ELR (cell line): ENCODE measurements at places on chromosomes 11 and 22.

GRCh38 chr22:19224985-19225384 is 46.4 kb upstream of the SLC25A1 start:
- DNase-seq = no peak

DNA sequence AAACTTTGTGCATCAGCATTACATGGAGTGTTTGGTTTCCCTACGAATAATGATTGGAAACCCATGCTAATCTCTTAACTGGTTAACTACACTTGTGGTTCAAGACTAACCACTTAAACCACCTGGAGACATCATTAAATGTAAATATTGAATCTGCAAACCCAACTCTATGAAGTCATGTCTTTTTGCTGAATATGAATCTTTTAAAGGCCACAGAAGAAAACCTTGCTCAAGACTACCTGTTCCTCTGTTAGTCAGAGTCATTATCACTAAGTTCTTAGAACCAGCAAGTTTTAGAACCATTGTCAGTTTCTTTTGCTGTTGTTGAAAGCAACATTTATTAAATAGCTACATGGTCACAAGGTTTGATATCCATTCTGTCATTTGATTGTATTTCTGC is 70.7 kb downstream of the SIK2 start:
- DNase-seq = no peak

DNA sequence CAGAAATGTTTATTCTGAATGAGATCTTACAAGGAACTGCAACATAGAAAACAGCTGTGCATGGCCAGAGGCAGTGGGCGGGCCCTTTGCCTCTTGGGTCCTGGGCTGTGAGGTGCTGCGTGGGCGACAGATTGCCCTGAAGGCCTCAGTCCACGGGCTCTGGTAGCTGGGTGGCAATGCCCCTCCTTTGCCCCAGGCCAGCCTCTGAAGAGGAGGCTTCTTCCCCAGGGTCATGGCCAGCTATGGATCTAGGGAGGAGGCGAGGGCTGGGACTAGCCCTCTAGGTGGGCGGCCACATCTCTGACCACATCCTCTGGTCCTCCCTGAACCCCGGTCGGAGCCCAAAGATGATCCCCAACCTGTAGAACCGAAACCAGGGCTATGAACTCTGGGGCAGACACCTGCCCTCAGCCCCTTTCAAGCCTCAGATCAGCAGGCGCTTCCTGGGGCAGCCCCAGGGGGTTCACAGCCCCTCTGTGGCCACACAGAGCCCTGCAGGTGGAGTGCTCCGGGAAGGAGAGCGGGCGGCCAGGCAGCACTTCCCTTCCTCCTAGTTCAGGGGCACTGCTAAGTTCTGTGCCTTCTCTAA is 6.6 kb upstream of the CDC42BPG start:
- peak; percentile 56 for DNase-seq

- DNase-seq = no peak
Observed at GRCh38 chr11:57868491-57868890, 106.9 kb downstream of the CTNND1 start.

DNA sequence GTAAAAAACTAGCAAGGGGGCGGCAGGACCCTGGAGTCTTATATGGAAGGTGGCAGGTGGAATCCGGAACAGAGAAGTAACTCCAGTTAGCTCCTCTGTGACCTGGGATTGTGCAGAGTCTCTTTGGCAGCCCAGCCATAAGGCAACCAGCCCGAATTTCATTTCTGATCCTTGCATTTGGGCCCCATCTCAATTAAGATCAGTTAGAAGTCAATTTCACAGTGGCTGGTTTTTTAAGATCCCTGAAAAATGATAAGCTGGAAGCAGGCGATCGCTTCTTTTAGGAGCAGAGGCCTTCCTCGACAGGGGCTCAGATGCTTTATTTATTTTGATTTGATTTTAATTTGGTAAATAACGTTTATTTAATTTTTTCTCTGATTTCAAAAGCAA is 199.0 kb downstream of the TENM4 start:
- DNase-seq = no peak

DNA sequence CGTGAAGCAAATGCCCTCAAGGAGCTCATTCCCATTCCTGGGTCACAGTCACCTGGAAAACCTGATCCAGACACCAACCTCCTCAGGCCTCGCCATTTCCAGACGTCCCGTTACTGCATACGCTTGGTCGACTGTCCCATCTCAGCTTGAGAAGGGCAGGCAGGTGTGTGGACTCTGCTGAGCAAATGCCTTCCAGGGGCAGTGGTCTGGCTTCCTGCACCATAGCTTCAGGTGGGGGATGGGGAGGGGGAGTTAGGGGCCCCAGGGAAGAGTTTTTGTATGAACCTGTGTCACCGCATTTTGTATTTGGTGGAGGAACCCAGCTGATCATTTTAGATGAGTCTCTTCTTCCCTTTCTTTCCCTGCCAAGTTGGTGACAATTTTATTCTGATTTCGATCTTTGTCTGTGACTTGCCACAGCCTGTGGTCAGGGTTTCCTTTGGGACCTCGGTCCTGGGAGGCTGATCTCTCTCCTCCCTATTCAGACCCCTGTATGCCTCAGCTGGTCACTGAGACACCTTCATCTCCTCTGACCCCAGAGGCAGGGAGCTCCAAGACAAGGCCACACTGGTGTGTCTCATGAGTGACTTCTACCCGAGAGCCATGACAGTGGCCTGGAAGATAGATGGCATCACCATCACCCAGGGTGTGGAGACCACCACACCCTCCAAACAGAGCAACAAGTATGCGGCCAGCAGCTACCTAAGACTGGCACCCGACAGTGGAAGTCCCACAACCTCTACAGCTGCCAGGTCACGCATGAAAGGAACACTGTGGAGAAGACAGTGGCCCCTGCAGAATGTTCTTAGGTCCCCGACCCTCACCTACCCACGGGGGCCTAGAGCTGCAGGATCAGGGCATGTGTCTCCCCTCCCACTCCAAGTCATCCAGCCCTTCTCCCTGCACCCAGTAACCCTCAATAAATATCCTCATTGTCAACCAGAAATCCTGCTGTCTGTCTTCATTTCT is 22.9 kb downstream of the IGLL5 start:
- no peak for DNase-seq

DNA sequence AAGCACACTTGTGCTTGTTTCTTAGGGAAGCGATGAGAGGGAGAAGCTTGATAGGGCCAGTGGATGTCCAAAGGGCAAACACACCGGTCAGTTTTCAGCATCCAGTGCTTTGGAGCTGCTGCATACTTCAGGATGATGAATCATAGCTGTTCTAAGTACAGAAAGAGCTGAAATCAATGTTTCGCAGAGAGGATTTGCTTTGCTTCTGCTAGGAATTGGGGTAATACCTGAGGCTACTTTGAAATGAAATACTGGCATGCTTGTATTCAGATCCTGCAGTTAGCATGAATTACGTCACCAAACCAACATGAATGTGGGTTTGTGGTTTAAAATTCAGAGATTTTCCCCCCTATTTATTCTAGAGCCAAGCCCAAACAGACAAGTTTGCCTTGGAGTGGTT is 41.7 kb upstream of the SC5D start:
- DNase-seq = no peak

GRCh38 chr22:46145361-46145851 is 4.9 kb upstream of the PPARA start:
- DNase-seq = no peak

DNA sequence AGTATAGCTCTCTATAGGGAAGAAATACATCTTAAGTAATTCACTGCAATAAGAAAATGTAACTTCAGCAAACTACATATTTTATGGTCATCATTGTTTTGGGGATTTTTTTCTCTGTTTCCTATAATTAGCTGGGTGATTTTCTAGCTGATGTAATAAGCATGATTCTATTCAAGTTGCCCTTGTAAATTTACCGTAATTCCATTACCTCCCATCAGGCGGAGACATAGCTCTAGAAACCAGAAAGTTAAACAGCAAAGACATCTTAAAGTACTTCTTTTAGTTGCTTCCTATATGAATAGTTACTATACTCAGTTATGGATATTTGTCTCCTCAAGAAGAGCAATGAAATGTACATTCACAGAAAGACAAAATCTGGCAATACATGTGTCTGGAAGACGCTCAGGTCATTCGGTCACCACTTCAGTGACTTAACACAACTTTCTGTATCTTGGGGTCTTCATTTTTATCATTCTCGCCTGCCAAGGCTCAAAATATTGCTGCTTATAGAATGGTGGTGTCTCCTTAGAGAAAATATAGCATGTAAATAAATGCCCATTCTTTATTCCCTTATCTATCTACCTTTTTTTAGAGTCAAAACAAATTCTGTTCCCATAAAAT is 239.9 kb upstream of the ZC3H12C start:
- peak; percentile 75 for DNase-seq

- no peak for DNase-seq
Observed at GRCh38 chr22:49392247-49392646, 435.4 kb downstream of the BRD1 start.

GRCh38 chr11:45961751-45962240 is 39.3 kb downstream of the LARGE2 start:
- DNase-seq = no peak

DNA sequence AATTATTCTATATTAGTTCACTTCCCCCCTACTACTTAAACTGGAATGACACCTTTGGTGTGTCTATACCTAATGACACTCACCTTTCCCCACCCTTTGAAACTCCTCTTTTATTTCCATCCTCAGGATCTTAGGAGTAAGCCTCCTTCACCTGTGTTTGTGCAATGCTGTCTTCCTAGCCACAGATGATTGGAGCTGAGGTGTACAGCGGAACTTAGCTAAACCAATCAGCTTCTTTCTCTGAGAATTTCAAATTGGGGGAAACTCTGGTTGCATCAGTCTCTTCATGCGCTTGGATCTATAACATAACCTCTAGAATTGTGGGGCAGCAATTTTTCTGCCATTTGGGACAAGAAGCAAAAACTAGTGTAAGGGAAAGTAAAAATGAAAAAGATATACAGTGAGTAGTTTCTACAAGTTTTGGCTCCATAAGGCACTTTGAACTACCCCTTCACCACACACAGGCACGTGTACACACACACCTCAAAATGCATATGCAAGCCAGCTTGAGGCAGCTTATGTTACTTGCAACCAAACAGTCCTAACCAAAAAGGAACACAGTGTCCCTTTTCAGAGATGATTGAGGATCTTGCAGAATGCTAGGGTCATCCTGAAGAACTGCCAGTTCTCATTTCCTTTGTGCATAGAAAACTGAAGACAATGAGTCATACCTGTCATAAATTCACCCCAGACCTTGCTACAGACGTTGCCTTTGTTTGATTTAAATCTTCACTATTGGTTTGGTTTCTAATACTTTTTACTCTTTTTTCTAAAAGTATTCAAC is 36.0 kb upstream of the LDLRAD3 start:
- DNase-seq = peak; percentile 68

GRCh38 chr11:109001585-109001984 is 336.7 kb downstream of the DDX10 start:
- no peak for DNase-seq

GRCh38 chr11:70928854-70929598 is 323.4 kb downstream of the SHANK2 start:
- no peak for DNase-seq

- DNase-seq = no peak
Observed at GRCh38 chr11:8283465-8284230, 20.0 kb upstream of the LMO1 start.

DNA sequence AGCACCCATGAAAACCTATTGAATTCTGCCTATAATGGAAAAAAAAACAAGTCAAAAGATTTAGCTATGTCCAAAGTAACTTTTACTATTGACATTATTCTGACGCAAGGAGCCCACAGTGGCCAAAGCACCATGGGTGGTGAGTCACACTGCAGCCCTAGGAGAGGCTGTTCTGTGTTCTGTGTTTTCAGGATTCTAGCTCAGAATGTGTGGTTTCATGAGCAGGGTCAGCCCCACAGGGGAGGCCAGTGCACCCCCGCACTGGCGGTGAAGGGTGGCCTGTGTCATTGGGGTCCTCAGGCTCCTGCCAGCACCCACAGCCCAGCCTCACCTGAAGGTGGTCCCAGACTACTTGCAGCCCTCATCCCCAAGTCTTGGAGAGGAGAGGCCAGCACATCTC is 112.2 kb downstream of the BRD1 start:
- DNase-seq = no peak

- DNase-seq = peak; percentile 85
Observed at GRCh38 chr11:66386171-66387069, 14.9 kb upstream of the SLC29A2 start.

DNA sequence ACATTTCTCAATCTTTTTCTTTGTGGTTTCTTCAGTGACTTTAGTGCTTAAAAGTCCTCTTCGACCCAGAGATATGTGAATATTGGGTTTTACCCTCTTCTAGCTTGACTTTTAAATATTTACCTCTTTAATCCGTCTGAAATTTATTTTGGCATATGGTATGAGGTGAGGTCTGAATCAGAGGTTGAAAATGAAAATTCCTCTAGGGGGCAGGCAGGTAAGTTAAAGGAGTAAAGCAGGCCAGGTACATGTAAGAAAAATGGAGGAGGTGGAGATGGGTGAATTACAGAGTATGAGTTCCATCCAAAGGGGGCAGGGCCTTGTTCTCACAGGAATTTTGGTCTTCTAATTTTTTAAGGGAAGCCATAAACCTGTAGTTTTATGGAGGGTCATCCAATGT is 263.8 kb upstream of the NARS2 start:
- DNase-seq = no peak

DNA sequence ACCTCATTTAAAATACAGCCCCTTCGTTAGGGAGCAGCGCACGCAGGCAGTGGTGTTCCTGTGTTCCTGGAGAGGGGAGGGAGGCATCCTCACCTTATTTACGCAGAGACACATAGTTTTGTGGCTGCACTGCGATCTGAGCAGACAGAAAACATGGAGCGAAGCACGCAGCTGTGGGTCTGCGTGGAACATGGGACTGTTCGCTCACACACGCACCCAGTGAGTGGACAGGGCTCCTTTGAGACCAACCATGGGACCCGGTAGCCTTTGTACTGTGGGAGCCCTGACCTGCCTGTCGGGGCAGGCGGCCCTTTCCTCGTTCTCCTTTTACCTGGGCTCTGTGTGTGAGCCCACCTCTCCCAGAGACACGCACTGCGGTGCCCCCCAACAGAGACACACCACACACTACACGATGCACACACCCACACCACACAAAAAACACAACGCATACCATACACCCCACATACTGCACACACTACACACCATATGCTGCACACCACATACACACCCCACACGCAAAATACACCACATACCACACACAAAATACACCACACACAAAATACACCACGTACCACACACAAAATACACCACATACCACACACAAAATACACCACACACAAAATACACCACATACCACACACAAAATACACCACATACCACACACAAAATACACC is 1245.7 kb downstream of the BRD1 start:
- no peak for DNase-seq

DNA sequence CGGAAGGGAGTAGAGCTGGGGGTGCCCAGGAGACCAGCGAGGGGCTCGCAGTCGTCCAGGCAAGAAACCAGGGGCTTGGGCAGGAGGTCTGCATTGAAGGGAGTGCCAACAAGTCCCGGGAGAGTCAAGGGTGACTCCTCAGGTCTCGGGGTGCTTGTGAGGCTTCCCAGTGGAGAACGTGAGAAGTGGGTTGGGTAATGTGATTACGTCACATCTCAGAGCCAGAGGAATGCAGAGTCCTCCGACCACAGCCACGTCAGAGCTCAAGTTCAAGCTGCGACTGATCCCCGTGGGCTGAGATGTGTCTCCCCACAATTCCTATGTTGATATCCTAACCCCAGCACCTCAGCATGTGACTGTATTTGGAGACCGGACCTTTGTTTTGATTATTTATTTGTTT is 89.7 kb upstream of the SHANK2 start:
- DNase-seq = peak; percentile 10

- no peak for DNase-seq
Observed at GRCh38 chr22:20312396-20313191, 7.3 kb downstream of the DGCR6L start.

- DNase-seq = no peak
Observed at GRCh38 chr11:116724813-116725212, 48.0 kb downstream of the BUD13 start.

- no peak for DNase-seq
Observed at GRCh38 chr11:34915136-34916014, 804 bp downstream of the APIP start.
